ENCODE measurements at places on chromosomes 4 and X. TPM values are rescaled to one million over a fixed set of nuclear protein-coding genes. Genes with fewer than 3 reads are reported as not detected.

The GAGE13 gene
- total RNA-seq = not detected

The UNC5C gene
- total RNA-seq = 7.2 TPM

The ZMAT1 gene
- 9.0 TPM for total RNA-seq

The ALB gene
- total RNA-seq = 3.5 TPM

The GNRHR gene
- not detected for total RNA-seq

The CXCL9 gene
- total RNA-seq = not detected

The SH3RF1 gene
- total RNA-seq = 37.6 TPM

The RHOH gene
- total RNA-seq = 11.7 TPM

The CXXC4 gene
- 12.4 TPM for total RNA-seq

The GATA1 gene
- not detected for total RNA-seq
